ENCODE measurements at places on chromosomes 6 and 20.

DNA sequence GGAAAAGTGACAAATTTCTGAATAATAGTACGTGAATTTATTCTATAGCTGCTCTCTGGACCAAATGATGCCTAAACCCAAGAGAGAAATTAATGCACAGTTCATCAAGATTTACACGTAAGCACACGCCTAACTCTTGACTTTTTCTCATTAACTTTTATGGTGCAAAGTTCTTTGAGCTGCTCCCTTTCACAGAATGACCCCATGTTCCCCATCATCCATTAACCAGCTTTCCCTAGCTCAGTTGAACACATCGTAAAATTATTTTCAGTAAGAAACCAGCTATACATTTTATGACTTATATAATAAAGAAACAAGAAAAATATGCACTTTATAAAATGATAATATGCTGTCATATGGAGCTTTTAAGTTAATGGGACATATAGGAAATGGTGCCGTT is 54.3 kb downstream of the ID4 start:
- no peak for DNase-seq

- no peak for DNase-seq
Observed at GRCh38 chr20:63687419-63688178, 8.9 kb upstream of the TNFRSF6B start.

DNA sequence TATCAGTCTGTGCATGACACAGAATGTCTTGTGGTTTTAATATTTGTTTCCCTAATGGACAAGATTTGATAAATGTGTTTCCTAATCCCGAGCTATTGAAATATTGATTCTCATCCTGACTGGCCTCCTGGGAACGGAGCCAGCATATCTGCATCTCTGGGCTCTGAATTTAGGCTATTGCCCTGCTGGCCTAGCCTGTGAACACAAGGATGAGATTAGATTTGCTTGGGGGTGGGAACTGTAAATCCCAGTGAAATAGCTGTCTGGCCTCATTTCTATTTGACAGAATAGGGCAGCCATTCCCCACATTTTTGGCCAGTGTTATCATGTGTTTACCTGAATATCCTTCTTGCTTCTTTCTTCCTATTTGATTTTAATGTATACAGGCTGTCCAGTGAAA is 198.4 kb upstream of the SOX4 start:
- no peak for DNase-seq

- DNase-seq, result no peak
Observed at GRCh38 chr6:25277857-25278256, 1.3 kb upstream of the CARMIL1 start.

All from HT1080 (cell line).